NCI-H446 (cell line): ENCODE measurements at places on chromosomes 3 and 15.

- DNase-seq = no peak
Measured at GRCh38 chr3:154384479-154384878, 45.5 kb downstream of the GPR149 start.

DNA sequence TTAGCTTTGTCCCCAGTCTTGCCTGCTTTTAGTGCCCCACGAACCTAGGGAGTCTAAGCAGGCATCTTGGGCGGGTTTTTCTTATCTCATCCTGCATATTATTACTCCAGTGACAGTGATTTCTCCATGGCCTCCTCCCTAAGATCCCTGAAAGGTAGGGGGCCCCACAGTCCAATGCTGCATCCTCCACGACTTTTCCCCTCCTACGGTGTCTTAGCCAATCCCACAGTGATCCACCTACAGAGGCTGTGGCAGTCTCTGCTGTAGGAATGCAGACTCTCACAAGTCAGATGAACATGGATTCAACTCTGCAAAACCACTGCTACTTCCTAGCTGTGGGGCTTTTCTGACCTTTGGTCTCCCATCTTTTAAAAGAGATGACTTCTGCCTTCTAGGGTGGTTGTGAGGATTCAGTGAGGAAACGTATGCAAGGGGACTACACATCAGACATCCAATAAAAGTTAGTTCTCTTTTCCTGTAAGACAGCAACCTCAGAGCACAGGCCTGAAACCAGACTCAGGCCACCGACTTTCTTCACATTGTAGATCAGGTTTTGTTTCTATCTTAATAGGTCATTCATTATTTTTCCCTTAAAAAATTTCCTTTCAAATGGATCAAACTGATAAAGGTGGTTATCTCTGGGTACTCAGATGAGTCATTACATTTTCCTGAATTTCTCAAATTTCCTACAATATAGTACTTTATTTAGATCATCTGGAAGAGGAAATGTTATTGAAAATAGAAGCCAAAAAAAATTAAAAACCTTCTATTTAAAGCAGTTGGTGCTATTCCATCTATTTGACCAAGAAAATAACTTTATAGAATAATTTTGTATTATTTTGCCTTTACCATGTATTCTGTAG lies 23.2 kb downstream of the ILDR1 start:
- DNase-seq = no peak

DNA sequence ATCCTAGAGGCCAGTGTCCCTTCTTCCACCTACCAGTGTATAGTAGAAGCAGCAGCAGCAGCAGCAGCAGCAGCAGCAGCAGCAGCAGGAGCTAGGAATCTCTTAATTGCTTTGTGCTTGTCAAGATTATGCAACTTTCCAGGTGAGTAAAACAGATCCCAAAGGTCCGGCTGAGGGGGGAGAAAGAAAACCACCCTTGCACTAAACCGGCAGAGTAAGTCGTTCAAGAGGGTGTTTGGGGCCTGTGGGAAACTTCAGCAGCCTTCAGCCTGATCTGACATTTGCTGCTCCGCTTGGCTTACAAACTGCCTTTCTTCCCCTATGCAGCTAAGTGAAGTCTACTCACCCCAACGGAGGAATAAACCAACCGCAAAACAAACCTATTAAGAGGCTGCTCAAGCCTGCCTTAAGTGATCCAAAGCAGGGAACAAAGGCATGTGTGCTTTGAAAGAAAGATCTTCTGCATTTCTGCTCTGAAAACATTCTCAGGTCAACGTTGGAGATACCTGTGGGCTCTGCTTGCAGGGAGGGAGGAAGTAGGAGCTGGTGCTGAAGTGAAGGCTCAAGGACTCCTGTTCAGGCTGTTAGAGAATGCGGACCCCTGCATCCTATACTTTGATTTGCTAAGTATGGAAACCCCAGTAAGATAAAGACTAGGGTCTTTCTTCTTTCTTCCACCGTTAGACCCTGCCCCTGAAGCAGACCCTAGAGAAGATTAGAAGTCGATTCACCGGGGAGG lies 35.7 kb upstream of the DLG1 start:
- DNase-seq = no peak

DNA sequence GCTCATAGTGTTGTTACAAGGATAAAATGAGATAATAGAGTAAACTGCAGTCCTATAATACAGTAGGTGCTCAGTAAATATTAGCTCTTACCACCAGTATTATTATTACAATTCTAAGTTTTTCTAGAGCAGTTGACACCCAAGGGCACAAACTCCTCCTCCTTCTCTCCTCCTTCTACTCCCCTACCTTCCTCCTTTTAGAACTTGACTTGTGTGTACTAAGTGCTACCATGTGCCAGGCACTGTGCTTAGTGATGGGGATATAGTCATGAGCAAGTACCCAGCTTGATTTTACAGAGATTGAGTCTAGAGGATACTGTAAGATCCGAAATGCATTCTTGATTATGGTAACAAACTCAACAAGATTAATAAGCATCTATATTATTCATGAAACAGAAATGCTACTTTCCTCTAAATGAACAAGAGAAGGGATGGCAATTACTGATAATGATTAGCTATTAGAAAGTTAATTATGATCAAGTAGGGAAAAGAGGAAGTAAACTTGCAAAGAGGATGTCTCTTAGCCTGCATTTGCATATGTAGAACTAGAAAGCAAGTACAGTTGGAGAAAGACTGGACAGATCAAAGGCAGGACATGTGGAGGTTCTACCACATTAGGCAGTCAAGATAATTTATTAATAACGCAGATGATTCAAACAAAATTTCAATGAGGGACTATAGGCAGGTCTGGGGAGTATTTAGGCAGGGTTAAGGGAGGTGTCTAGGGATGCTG lies 72.3 kb downstream of the CLDN11 start:
- DNase-seq = no peak

GRCh38 chr15:51077221-51078153 lies 17.2 kb downstream of the TNFAIP8L3 start:
- no peak for DNase-seq

DNA sequence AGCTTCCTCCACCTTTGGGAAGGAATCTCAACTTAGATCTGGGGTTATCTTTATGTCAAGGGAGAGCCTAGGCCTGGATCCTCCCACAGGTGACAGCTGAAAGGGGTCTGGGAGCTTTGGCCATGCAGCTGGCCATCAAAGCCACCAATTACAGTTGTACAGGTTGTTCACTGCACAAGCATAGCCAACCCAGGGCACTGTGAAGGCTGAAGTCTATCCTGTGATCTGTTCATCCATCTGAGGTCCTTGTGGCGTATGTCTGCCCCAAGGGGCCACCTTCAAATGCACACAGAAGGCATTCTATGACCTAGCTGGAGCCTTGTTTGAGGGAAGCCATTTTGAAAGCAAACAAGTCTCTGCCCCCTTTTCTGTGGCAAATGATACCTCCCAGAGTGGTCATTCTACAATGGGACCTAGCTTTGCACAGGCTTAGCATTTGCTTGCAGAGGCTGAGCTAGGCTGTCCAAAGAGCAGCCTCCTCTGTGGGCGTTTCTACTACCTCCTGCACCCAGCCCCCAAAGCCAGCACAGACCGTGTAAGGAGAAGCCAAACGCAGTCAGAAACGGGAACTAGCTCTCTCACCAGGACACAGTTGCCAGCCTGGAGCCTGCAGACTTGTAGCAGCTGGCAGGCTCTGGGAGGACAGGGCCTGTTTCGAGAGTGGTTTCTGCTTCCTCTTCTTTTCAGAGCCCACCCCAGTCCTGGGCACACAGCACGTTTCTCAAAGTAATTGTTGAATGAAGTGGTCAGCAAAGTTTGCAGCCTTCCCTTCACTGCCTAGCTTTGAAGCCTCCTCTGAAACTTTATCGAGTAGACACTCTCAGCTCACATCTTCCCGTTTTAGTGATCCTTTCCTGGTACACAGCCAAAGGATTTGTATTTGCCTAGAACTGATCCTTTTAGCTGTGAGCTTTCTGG lies 157.3 kb upstream of the SMAD3 start:
- DNase-seq = no peak

DNA sequence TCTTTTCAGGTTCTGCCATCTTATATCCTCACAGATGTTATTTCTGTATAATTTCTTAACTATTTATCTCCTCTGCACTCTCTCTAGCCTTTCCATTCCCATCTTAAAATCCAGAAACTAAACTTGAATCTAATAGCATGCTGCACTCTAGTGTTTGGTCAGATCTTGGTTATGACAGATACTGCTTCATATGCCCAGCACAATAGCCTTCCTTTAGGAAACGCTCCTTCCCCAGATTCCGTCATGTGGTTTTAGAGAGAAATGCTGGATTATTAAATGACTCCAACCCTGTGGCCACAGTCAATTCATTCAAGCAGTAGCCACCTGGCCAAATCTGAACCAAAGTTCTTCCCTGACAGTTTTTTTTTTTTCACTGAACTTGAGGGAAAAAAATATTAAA lies 19.4 kb downstream of the RASGRP1 start:
- no peak for DNase-seq

DNA sequence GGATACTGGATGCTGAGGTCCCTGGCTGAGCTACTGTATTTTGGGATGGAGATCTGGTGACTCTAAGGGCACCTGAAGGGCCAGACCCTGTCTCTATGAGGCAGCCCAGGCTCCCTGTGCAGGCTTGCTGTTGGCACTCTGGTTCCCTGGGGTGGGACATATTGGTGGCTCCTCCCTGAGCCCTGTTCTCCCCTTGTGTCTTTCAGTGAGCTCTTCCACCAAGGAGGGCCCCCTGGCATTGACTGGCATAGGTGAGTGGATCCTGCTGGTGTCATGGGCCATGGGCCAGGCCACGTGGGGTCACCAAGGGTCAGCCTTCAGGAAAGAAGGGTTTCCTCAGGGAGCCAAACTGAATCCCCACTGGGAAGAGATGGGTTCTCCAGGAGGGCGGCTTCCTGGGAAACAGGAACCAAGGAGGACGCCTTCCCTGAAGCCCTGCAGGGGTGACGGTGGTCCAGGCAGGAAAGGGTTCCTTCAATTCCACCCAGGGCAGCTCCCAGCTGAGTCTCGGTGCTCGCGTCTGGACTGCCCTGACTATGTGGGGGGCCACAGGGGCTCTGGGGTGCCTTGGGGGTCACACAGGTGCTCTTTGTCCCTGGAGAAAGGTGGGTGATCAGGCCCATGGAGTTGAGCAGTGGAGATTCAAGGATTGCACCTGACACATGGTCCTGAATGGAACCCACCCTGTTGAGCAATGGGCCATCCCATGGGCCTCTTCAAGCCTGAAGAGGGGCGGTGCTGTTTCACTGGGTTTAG lies 220.4 kb downstream of the SNRPN start:
- DNase-seq = no peak

DNA sequence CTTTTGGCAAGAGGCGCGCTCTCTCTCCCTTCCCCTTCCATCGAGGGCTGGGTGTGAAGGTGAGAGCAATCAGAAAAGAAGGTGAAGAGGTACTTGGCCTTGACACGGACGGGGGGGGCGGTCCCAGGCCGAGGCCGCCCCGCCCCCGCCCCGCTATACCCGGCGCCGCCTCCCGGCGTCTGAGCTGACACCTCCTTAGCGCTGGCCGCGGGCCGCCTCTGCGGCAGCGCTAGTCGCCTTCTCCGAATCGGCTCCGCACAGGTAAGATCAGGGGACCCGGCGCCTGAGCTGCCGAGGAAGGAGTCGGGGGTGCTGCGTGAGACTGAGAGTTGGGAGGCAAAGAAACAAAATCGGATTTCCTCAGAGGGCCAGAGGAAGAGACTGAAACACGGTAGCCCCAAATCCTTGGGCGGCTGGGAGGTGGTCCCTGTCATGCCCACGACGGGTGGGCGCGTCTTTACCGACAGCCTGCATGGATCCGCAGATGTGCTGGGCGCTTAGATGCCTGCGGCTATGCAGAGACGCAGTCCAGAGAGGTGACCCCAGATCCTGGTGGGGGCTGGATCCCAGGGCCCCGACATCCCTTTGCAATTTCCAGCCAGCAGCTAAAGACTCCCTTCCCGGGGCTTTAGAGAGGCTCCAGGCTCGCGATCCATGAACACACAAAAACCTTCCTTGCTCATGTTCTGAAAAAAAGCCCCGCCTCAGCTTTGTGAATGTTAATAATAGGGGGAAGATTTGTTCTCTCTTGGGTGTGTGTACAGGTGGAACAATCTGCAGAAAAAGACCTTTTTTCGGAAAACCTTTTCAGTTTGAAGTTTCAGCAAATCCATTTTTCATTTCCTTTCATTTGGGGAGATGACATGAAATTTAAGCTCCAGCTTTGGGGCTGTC lies at the start of gene ENTPD3:
TSS of gene ENTPD3 (plus strand) at position 184 of the 894 bp plus-strand sequence. CDS start 874 bp downstream, outside the sequence.
- DNase-seq = no peak

DNA sequence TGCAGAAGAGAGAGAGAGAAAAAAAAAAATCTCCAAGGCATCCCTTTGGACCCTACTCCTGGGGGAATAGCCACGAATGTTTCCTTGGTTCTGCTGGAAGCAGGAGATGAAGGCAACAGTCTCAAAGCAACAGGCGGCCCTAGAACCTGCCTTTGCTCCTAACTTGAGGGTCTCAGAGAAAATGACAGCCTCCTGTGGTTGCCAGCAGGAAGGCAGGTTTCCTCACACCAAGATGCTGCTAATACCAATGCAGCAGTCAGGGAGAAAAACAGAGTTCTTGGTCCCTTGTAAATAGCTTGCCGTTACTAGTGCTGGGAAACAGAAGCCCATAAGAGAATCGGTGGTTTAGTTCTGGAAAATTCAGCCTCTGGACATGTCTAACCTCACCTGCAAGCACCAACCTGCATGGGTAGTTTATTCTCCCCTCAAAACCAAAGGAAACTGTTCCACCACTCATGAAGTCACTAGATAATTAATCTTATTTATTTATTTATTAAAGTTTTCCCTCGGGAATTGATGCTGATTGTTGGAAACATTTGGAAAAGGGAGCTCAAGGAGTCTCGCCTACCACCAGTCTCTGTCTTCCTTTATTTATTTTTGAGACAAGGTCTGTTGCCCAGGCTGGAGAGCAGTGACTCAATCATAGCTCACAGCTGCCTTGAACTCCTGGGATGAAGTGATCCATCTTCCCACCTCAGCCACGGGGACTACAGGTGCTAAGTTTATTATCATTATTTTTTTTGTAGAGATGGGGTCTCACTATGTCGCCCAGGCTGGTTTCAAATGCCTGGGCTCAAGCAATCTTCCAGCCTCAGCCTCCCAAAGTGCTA lies 883 bp upstream of the FRMD4B start:
- DNase-seq = no peak

GRCh38 chr3:162168715-162169114 lies 672.1 kb downstream of the OTOL1 start:
- no peak for DNase-seq

GRCh38 chr3:36650271-36650671 lies 114.1 kb downstream of the DCLK3 start:
- DNase-seq = no peak

DNA sequence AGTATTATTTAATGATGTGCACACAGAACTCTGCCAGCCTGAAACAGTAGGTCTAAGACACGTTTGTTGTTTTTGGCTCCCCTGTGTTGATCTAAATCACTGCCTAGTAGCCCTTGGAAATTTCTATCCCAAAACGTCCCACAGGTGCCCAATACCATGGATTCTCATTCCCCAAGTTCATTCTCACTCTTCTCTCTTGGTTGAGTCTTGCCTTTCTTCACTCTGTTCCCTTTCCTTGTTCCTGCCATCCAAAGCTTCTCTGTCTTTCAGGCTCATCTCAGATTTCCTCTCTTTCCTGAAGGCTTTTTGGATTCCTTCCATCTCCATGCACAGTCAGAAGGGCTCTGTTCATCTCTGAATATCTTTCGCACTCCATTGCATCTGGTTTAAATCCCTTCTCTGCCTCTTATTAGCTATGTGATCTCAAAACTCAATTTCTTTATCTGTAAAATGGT lies 54.2 kb downstream of the PPARG start:
- DNase-seq = peak; percentile 6
